SJCRH30 (cell line): ENCODE measurements at places on chromosomes 7 and 10. TPM values are rescaled to one million over a fixed set of nuclear protein-coding genes. Genes with fewer than 3 reads are reported as not detected.

GRCh38 chr10:104824380-104825006, 183.4 kb downstream of the SORCS3 start:
- H3K4me1 ChIP-seq = no peaks in the 10 kb centered on the region
- no peak overlapping the region for H3K27ac ChIP-seq
- no peaks in the 10 kb centered on the region for H3K36me3 ChIP-seq
- no peaks in the 10 kb centered on the region for H3K27me3 ChIP-seq

- peaks cover 27% of the 10 kb centered on the region for H3K27me3 ChIP-seq
- H3K27ac ChIP-seq = no peak overlapping the region
- no peak for DNase-seq
- H3K36me3 ChIP-seq = no peaks in the 10 kb centered on the region
- H3K4me1 ChIP-seq = no peaks in the 10 kb centered on the region
Observed at GRCh38 chr7:142876991-142877910, 8.3 kb downstream of the TRPV6 start.

DNA sequence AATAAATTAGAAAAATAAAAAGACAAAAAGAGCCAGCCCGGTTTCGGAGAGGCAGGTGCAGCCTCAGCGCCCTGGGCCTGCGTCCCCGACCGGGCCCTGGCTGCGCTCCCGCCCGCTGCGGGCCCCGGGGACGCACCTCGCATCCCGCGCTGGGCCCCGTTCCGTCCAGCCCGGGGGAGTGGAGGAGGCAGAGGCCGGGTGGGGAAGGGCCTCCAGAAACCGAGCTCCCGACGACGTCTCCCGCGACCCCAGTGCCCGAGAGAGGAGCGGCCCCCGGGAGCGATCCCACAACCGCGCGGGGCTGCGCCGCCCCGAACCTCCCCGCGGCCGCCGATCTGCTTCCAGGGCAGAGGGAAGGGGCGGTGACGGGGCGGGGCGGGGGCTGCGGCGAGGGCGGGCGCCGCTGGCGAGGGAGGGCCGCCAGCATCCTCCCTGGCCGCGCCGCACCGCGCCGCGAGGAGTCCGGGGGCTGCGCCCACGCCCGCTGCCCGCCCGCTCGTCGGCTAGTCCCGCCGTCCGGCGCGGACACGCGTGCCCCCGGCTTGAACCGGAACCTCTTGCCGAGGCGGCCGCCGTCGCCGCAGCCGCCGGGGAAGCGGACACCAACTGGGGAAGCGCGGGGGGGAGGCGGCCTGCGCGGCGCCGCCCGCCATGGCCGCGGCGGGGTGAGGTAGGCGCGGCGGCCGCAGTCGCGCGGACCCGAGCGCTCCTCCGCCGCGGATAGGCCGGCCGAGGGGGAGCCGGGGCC, at the start of gene CCNY:
Gene CCNY (plus strand): TSS at position 426 of the 748 bp plus-strand sequence. CDS start 545 bp downstream, outside the sequence.
- peak within 1 kb of the TSS; percentile 86 for H3K27ac ChIP-seq
- no peaks in the 10 kb centered on the region for H3K27me3 ChIP-seq
- H3K4me3 ChIP-seq = peak within 1 kb of the TSS; percentile 100
- peak; percentile 77 for DNase-seq
- H3K4me1 ChIP-seq = peaks cover 9% of the 10 kb centered on the region

GRCh38 chr7:137661634-137662033, 185.1 kb downstream of the DGKI start:
- no peaks in the 10 kb centered on the region for H3K36me3 ChIP-seq
- H3K4me1 ChIP-seq = no peaks in the 10 kb centered on the region
- no peaks in the 10 kb centered on the region; the same call in 1 of the 2 replicates for H3K27me3 ChIP-seq
- no peak overlapping the region for H3K4me3 ChIP-seq
- no peak for DNase-seq

DNA sequence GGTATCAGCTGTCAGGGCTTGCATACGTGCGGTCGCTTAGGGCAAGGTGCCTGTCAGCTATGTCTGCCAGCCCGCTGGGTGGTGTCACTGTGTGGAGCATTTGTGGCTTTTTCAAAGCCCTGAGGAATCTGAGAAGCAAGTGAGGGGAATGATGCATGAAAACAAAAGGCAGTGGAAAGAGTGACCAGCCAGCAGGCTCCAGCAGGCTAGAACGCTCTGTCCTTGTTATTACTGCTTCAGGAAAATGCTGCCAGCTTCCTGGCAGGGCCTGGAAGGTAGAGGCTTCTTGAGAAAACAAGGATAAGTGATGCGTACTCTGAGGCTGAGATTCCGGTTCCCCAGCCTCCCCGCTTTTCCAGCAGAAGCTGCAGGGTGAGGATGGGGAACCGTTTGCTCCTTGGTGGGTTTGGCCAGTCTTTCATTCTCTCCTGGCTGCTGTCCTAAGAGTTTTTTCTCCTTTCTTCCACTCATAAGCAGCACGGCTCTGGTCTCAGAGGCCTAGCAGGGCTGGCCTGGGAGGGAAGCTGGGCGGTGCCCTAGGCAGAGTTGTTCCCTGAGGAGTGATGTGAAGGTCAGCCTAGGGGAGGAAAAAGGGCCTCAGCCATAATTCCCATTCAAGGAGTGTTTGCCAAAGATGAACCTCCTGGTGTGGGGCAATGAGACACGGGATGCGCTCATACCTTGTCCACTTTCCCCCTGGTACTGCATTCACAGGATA, 42.8 kb upstream of the MKLN1 start:
- no peak overlapping the region for H3K4me3 ChIP-seq
- no peaks in the 10 kb centered on the region for H3K27me3 ChIP-seq
- DNase-seq = peak; percentile 44

GRCh38 chr7:84060000-84060399, 134.6 kb downstream of the SEMA3A start:
- H3K36me3 ChIP-seq = peaks cover 2% of the 10 kb centered on the region; the same call in 1 of the 2 replicates
- H3K27me3 ChIP-seq = no peaks in the 10 kb centered on the region
- no peak overlapping the region for H3K27ac ChIP-seq
- H3K4me1 ChIP-seq = no peaks in the 10 kb centered on the region
- H3K4me3 ChIP-seq = no peak overlapping the region

- H3K27me3 ChIP-seq = no peaks in the 10 kb centered on the region
- no peak overlapping the region for H3K4me3 ChIP-seq
- no peaks in the 10 kb centered on the region for H3K4me1 ChIP-seq
- no peaks in the 10 kb centered on the region for H3K36me3 ChIP-seq
Observed at GRCh38 chr10:50362547-50363125, 111.3 kb upstream of the ASAH2 start.

DNA sequence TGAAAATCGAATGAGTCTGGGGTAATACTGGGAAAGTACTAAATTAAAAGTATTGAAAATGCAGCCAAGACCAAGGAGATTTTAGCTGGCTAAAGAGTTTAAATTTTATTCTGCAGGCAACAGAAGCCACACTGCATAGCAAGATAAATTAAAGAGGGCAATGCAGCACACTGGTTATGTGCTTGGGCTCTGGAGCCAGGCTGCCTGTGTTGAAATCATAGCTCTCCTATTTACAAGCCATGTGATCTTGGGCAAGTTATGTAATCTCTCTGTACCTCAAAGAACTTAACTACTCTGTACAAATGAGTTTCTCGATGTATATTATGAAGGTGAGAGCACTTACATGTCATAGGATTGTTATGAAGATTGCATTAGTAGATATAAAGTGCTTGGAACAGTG, 9.9 kb downstream of the SLC25A13 start:
- peaks cover 12% of the 10 kb centered on the region for H3K4me1 ChIP-seq
- H3K27me3 ChIP-seq = no peaks in the 10 kb centered on the region
- H3K36me3 ChIP-seq = peaks cover 13% of the 10 kb centered on the region
- DNase-seq = no peak
- no peak overlapping the region for H3K27ac ChIP-seq

The LHFPL3 gene
- 0.05 and 0.22 TPM in 2 replicates for total RNA-seq
